ENCODE measurements at places on chromosomes 1 and 21.
A peak's percentile ranks its signal among the peaks of the same experiment; 100 is the strongest.

GRCh38 chr1:247112479-247112781 lies 8.3 kb upstream of the ZNF669 start:
- no peak for DNase-seq
- peak overlapping the region; percentile 61 for H3K4me3 ChIP-seq
- no peaks in the 10 kb centered on the region for H3K36me3 ChIP-seq
- H3K27me3 ChIP-seq, result peaks cover 44% of the 10 kb centered on the region
- H3K4me1 ChIP-seq, result peaks cover 5% of the 10 kb centered on the region
- no peak overlapping the region for H3K27ac ChIP-seq

GRCh38 chr1:235019471-235019870 lies 109.2 kb downstream of the TOMM20 start:
- H3K27ac ChIP-seq, result no peak overlapping the region
- DNase-seq, result no peak
- no peaks in the 10 kb centered on the region for H3K27me3 ChIP-seq
- H3K4me3 ChIP-seq, result no peak overlapping the region
- peaks cover 11% of the 10 kb centered on the region for H3K4me1 ChIP-seq
- no peaks in the 10 kb centered on the region for H3K36me3 ChIP-seq

GRCh38 chr1:244995602-244996400 lies 131.5 kb upstream of the HNRNPU start:
- no peaks in the 10 kb centered on the region for H3K27me3 ChIP-seq
- no peaks in the 10 kb centered on the region for H3K4me1 ChIP-seq
- no peaks in the 10 kb centered on the region for H3K36me3 ChIP-seq
- no peak for DNase-seq
- no peak overlapping the region for H3K27ac ChIP-seq

GRCh38 chr1:200373811-200374231 lies 36.0 kb downstream of the ZNF281 start:
- peaks cover 33% of the 10 kb centered on the region for H3K4me1 ChIP-seq
- H3K27ac ChIP-seq, result no peak overlapping the region
- peak; percentile 65 for DNase-seq
- H3K27me3 ChIP-seq, result no peaks in the 10 kb centered on the region
- no peaks in the 10 kb centered on the region for H3K36me3 ChIP-seq

- H3K27ac ChIP-seq, result peak overlapping the region; percentile 56
- DNase-seq, result peak; percentile 75
- H3K36me3 ChIP-seq, result no peaks in the 10 kb centered on the region
- H3K4me1 ChIP-seq, result peaks cover 18% of the 10 kb centered on the region
- peak overlapping the region; percentile 93 for H3K4me3 ChIP-seq
- H3K27me3 ChIP-seq, result peaks cover 16% of the 10 kb centered on the region
These were observed 432 bp downstream of the AKT3 start for GRCh38 chr1:243849421-243850201.

DNA sequence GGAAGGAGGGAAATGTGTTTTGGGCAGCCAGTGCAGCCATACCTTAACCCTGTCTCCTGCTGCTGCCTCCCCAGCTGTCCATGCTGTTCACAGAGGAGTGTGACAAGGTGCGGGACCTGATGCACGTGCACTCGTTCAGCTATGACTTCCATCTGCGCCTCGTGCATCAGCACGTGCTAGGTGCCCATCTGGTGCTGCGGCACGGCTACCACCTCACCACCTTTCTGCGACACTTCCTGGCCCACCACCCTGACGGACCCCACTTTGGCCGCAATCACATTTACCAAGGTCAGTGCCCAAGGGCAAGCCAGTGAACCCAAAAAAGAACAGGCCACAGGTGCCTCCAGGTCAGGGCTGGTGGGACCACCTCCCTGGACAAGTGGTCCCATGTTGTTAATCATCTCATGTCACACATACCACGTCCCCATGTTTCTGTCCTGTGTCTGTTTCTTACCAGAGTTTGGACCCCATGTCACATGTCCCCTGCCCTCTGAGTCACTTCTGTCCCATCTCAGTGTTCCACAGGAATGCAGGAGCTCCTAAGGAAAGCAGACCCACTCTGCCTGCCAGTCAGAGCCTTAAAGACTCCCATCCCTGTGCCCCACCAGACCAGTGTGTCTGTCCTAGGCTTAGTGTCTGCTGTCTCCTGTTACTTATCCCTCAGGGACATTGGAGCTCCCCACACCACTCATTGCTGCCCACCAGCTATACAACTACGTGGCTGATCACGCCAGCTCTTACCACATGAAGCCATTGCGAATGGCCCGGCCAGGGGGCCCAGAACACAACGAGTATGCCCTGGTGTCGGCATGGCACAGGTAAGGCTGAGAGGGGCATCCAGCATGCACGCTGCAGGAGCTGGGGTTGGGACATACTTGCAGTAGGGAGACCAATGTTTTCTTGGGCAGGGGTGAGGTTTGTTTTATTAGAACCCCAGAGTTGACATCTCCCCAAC lies 6.6 kb downstream of the HYI start:
- H3K4me1 ChIP-seq, result peaks cover 5% of the 10 kb centered on the region
- no peaks in the 10 kb centered on the region for H3K36me3 ChIP-seq
- H3K27me3 ChIP-seq, result no peaks in the 10 kb centered on the region
- H3K27ac ChIP-seq, result no peak overlapping the region

DNA sequence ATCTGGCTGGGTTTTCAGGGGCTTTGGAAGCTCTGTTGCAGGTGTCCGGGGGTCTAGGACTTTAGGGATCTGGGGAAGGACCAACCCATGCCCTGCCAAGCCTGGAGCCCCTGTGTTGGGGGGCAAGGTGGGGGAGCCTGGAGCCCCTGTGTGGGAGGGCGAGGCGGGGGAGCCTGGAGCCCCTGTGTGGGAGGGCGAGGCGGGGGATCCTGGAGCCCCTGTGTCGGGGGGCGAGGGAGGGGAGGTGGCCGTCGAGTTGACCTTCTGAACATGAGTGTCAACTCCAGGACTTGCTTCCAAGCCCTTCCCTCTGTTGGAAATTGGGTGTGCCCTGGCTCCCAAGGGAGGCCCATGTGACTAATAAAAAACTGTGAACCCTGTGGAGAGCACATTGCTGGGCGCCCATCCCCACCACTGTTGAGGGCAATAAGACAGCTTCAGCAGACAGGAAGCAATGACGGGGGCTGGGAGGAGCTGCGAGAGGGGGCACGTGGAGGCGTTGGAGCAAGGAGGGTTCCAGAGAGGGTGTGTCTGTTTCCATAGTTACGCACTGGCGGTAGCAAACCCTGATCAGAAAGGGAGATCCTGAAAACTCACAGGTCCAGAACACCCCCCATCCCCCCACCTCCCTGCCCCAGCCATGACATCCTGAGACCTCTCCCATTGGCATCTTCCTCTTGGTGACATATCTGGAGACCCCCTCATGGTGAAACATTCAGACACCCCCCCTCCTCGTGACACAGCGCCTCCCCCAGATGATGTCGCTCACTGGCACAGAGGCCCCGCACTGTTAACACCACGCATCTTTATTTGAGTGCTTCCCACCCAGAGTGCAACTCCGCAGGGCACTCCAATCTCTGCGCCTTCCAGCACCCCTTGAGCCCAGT lies 8.4 kb downstream of the MYBPH start:
- H3K4me1 ChIP-seq, result no peaks in the 10 kb centered on the region
- H3K27ac ChIP-seq, result no peak overlapping the region
- H3K4me3 ChIP-seq, result no peak overlapping the region
- H3K27me3 ChIP-seq, result no peaks in the 10 kb centered on the region
- H3K36me3 ChIP-seq, result no peaks in the 10 kb centered on the region

DNA sequence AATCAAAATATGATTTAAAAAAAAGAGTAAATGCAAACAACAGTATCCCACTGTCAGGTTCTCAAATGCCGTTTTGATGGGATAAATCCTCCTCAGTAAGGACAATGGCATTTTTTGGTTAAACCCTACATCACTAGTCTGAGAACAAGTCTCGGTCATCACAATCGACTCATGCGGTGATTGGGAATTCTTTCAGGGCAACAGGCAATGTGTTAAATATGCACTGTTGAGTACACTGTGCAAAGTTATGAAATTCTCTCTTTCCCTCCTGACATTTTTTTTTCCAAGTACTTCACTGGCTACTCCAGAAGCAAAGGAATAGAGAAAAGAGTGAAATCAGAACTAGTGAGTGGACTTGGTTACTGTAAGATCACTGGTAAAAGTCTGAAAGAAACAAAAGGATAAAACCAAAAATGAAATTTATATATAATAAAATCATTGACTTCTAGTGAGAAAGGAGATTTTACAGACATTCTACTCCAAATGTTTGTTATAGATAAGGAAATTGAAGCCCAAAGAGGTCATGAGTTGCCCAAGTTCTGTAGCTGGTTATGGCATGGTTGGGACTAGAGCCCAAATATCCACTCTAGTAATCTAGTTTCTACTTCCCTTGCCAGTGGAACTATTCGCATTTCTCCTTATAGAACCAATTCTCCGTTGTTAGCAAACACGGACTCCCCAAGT lies 111.3 kb downstream of the TGFBR3 start:
- no peak overlapping the region for H3K27ac ChIP-seq
- no peaks in the 10 kb centered on the region for H3K27me3 ChIP-seq
- H3K36me3 ChIP-seq, result no peaks in the 10 kb centered on the region
- H3K4me1 ChIP-seq, result peaks cover 40% of the 10 kb centered on the region

- no peak overlapping the region for H3K27ac ChIP-seq
- no peak overlapping the region for H3K4me3 ChIP-seq
- peaks cover 33% of the 10 kb centered on the region for H3K36me3 ChIP-seq
- no peaks in the 10 kb centered on the region for H3K27me3 ChIP-seq
These were observed 93.1 kb downstream of the MRPS6 start for GRCh38 chr21:34166468-34166867.

GRCh38 chr1:28735961-28736449 lies 735 bp upstream of the YTHDF2 start:
- H3K36me3 ChIP-seq, result peaks cover 17% of the 10 kb centered on the region
- DNase-seq, result peak; percentile 23
- H3K4me1 ChIP-seq, result peaks cover 26% of the 10 kb centered on the region

DNA sequence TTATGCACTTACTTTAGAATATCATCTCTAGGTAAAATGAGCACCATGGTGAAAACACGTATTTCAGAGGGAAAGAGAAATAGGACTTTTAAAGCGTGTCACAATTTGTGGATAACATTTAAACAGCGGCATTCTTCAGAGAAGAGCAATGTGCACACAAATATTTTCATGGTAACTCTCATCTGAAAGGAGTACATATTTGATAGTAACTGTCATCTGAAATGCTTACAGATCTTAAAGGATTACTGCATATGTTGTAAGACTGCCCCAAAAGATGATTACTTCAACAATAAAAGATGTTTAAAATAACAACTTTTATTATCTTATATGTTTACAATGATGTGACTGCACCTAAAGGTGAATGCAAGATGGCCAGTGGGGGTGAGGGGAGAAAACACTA lies 408.8 kb downstream of the PLA2G4A start:
- no peaks in the 10 kb centered on the region for H3K27me3 ChIP-seq
- H3K4me1 ChIP-seq, result no peaks in the 10 kb centered on the region
- no peak overlapping the region for H3K27ac ChIP-seq
- no peak for DNase-seq
- no peaks in the 10 kb centered on the region for H3K36me3 ChIP-seq

DNA sequence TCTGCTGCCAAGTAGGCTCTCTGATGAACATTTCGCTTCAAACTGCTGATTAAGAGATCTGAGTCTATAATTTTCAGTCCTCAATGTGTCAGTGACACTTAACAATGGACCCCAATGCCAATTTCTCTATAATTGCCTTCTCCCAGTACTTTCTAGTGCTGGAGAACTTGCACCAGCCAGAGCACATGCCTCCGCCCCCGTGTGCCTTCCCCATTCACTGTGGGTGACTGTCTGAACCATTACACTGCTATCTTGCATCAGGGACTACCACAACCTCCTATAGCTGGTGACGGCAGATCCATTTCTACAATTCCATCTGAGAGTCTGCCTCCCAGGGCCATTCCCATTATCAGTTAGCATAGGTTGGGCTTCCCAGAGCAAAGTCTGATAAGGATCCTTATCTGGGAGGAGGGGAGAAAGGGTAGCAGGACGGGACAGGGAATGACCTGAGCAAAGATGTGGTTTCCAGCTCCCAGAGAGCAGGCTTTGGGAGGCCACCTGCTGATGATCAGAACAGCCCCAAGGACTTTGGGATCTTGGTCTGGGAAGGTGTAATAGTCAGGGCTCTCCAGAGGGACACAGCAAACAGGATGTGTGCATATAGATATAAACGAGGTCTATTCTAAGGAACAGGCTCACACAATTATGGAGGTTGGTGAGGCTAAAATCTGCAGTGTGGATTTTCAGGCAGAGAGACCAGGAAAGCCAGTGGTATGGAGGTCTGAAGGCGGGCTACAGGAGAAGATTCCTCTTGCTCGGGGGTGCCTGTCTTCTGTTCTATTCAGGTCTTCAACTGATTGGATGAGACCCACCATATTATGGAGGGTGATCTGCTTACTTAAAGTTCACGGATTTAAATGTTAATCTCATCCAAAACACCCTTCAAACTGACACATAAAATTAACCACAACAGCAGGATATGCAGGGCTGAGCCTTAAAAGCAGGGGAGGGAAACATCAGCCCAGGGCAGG lies 238.2 kb downstream of the PTPRU start:
- no peak overlapping the region for H3K27ac ChIP-seq
- H3K36me3 ChIP-seq, result no peaks in the 10 kb centered on the region
- peaks cover 23% of the 10 kb centered on the region for H3K4me1 ChIP-seq
- no peak for DNase-seq

- H3K36me3 ChIP-seq, result peaks cover 7% of the 10 kb centered on the region
- H3K4me1 ChIP-seq, result no peaks in the 10 kb centered on the region
- H3K27me3 ChIP-seq, result peaks cover 4% of the 10 kb centered on the region
- peak; percentile 41 for DNase-seq
- H3K4me3 ChIP-seq, result no peak overlapping the region
- H3K27ac ChIP-seq, result no peak overlapping the region
These were observed 61.0 kb downstream of the WDR4 start for GRCh38 chr21:42818328-42818749.

DNA sequence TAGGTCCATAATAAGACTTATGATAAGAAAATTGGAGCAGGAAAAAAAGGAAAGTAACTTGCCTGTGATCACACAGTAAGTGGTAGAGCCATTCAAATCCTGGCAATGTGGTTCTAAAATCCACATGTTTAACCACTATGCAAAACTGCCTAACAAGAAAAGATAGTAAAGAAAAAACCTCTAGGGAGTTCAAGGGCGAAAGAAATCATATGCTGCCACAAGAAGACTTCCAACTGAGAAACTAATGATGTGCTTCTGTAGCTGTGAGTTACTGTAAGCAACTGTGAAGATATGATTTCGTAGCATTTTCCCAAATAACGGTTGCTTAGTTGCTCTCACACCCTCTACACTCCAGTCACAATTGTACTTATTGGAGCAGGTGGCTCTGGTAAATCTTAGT lies 20.9 kb upstream of the LYPLAL1 start:
- H3K4me3 ChIP-seq, result no peak overlapping the region
- no peak overlapping the region for H3K27ac ChIP-seq
- DNase-seq, result no peak
- no peaks in the 10 kb centered on the region for H3K36me3 ChIP-seq

- no peaks in the 10 kb centered on the region for H3K4me1 ChIP-seq
- no peaks in the 10 kb centered on the region for H3K36me3 ChIP-seq
- H3K27ac ChIP-seq, result no peak overlapping the region
- no peaks in the 10 kb centered on the region for H3K27me3 ChIP-seq
- DNase-seq, result no peak
These were observed 243.3 kb upstream of the JUN start for GRCh38 chr1:59027177-59027576.

- H3K4me3 ChIP-seq, result no peak overlapping the region
- H3K27me3 ChIP-seq, result peaks cover 12% of the 10 kb centered on the region
- H3K27ac ChIP-seq, result no peak overlapping the region
- DNase-seq, result no peak
- H3K4me1 ChIP-seq, result peaks cover 36% of the 10 kb centered on the region
These were observed 6.0 kb downstream of the COL9A2 start for GRCh38 chr1:40310983-40311642.

Data from neural progenitor cell (in vitro differentiated cells).